ENCODE measurements at places on chromosomes 6 and 20.

DNA sequence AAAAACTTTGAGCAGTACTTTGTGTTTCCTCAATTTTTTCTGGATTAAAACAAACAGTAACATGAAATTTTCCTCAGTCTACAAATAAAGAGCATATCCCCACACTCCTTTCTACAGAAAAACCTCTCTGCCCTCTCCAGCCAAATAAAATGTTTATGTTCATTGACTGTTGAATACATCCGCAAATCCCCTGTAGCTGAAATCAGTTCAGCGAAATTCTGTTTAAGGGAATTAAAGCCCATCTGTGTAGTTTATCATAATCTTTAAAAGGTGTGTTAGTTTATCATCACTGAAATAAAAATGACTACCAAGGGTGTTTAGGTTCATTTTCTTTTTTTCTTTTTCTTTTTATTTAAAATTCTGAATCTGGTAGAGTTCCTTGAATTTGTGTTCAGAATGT is 157.8 kb upstream of the RUNX2 start:
- no peak for DNase-seq

GRCh38 chr20:64151633-64152530 is 12.4 kb upstream of the MYT1 start:
- no peak for DNase-seq

DNA sequence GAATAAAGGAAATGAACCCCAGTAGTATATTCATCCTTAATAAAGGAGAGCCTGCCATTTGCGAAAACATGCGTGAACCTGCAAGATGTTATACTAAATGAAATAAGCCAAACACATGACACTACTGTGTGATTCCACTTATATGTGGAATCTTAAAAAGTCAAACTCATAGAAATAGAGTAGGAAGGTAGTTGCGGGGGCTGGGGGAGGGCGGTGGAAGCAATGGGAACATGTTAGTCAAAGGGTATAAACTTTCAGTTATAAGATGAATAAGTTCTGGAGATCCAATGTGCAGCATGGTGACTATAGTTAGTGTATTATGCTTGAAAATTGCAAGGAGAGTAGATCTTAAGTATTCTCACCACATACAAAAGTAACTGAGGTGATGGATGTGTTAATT is 72.9 kb downstream of the ANKRD6 start:
- DNase-seq, result no peak

GRCh38 chr6:13778028-13778427 is 36.3 kb downstream of the MCUR1 start:
- no peak for DNase-seq

- no peak for DNase-seq
These were observed 219.6 kb downstream of the CD83 start for GRCh38 chr6:14337152-14337551.

GRCh38 chr20:31605902-31606803 is 1.1 kb downstream of the ID1 start:
- no peak for DNase-seq

DNA sequence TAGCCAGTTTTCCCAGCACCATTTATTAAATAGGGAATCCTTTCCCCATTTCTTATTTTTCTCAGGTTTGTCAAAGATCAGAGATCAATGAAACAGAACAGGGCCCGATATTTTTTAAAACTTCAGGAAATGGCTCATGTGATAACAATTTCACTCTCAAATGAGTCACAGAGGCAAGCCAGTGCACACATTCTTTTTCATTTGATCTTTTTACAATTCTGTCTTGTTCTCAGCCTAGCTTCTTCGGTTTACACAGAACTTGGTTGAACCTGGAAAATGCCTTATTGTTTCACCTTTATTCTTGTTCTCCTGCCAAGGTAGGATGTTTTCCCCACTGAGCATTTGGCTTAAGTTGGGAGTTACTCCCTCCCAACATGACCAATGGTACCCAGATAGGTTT is 258.9 kb downstream of the COL12A1 start:
- no peak for DNase-seq

DNA sequence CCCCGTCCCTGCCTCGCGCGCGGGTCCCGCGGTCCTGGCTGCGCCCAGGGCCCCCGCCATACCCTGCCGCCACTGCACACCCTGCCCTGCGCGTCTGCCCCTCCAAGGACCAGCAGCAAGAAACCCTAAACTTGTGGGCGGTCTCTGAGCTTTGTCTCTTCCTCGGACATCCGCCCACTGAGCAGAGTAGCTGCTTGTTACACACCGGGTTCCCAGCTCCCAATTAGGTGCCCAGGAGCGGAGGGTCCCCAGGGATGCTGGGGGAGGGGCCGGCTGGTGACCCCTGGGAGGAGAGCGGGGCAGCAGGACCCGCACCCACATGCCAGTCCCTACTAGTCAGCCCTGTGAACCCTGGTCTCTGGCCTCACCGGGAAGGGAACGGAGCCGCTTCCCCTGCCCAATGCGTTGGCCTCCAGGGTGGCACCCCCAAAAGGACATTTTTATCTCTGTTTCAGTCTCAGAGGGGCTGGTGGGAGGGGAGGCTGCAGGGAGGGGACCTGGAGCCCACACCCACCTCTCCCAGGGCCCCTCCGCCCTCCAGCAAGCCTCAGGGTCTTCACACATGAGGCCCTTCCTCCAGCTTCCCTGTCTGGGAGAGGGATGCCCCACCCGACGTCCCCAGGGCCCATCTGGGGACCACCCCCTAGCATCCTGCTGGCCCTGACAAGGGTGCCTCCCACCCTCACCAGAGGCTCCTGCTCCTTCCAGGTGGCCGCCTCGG is 10.5 kb downstream of the STMN3 start:
- DNase-seq, result no peak

DNA sequence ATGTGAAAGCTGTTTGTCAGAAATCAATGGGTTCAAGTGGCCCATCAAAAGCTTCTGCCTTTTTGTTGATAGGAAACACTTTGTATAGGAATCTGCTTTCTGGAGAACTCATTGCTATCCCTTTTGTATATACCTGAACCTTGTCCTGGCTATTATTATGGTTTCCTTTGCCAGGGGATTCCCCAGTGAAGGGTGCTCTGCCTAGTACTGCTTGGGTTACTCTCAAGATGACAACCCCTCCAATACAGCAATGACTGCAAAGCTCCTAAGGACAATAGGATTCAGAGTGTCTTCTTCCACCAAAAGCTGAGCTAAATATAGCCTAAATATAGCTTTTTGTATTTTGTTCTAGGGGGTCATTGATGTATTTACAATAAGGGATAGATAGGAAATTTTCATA is 54.0 kb upstream of the PTPRK start:
- no peak for DNase-seq

GRCh38 chr20:53255102-53255710 is 283.0 kb downstream of the TSHZ2 start:
- DNase-seq, result no peak

GRCh38 chr6:160333101-160333500 is 15.1 kb upstream of the SLC22A3 start:
- DNase-seq, result no peak

- no peak for DNase-seq
These were observed 161.3 kb upstream of the EYA4 start for GRCh38 chr6:133079901-133080300.

- DNase-seq, result no peak
These were observed 21.7 kb downstream of the TGM6 start for GRCh38 chr20:2402271-2402980.

DNA sequence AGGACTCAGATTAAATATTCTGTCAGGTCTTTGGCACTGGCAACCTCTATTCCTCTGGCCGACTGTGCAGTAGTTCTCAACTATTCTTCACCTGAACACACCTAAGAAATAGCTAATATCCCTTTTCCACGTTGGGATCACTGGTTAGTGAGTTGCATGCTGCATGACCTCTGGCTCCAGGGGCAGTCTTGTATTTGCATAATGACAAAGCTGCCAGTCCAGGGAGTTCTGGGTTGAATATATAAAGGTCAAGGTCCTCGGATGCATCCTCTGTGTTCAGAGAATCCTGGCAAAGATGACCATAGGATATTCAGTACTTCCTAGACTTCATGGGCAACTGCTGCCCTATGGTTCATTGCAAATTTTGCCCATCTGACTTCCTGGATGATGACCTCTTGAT is 131.2 kb downstream of the DNAH8 start:
- DNase-seq, result no peak

DNA sequence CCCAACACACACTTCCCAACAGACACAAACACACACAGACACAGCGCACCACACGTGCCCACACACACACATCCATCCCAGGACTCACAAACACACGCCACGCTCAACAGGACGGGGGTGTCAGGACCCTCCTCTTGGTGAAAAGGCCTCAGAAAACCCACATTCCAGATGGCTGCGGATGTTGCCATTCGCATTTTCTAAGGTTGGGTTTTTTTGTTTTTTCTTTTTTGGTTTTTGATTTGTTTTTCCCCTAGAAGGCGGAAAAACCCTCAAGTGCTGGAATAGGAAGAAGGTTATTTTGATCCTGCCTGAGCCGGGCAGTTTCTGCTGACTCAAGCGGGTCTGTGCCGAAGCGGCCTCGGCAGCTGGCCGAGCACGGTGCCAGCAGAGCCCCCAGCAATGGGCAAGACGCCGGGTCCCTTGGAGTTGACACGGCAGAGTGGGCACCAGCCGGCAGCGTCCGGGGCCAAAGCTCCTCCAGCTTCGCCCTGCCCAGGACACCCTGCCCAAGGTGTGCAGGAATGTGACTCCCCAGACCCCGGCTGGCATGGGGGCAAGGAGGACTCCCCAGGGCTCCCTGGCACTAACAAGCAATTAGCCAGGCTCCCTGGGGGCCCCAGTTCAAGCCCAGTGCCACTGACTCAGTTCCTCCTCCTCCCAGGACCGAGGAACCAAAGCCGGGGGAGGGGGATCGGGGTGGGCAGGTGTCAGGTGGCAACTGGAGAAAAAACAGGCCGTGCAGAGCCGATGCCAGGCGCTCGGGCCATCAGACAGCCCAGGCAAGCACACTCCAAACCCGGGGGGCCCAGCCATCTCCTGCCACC is 40.9 kb upstream of the ZBP1 start:
- no peak for DNase-seq

DNA sequence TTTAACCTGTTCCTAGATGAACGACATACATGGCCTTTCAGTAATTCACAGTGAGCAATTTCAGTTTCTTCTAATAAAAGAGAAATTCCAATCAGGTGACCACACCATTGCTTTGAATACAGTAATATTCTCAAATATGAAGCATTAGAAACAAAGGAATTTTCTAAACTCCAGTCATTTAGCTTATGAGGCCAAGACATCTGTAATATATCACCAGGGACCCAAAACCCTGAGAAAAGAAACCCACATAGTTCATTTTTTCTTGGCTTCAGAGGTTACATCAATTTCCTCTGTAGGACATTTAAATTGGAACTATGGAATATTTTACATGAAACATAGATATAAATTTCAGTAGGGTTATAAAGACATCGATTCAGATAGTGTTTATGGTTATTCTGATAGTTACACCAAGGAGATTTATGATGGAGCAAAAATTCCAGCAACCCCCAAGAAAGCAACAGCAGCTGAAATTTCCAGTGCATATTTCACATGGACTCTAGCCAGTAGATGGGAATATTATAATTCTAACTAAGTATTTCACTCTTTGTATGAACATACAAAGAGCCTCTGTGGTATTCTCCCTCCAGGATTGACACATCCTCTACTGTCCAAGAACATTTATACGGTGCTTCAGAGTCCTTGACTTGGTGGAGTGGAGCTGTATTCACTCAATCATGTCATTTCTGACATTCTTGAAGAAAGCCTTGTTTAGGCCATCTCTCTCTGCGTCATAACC is 82.9 kb downstream of the ADGRG6 start:
- no peak for DNase-seq

GRCh38 chr6:158472447-158472846 is 87.4 kb upstream of the TMEM181 start:
- DNase-seq, result no peak

DNA sequence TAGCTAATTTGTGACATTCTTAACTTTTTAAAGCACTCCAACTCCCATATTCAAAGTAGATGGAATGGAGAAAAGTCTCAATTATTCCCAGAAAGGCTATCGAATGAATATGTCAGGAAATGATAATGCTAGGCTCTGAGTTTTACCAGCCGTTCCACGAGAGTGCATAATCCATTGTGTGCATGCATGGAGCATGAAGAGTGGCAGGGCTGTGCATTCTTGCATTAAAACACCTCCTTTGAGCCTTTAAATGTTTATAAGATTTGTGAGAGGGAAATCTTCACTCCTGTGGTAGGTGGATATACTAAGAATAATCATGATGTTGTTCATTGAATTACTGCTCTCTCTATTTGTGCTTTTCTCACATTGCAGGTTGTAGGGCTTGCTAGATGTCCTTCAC is 178.3 kb downstream of the CARMIL1 start:
- no peak for DNase-seq

- DNase-seq, result no peak
These were observed 23.8 kb downstream of the HLA-DOB start for GRCh38 chr6:32792901-32793435.

- DNase-seq, result no peak
These were observed 125.6 kb upstream of the STXBP5 start for GRCh38 chr6:147078602-147079001.

DNA sequence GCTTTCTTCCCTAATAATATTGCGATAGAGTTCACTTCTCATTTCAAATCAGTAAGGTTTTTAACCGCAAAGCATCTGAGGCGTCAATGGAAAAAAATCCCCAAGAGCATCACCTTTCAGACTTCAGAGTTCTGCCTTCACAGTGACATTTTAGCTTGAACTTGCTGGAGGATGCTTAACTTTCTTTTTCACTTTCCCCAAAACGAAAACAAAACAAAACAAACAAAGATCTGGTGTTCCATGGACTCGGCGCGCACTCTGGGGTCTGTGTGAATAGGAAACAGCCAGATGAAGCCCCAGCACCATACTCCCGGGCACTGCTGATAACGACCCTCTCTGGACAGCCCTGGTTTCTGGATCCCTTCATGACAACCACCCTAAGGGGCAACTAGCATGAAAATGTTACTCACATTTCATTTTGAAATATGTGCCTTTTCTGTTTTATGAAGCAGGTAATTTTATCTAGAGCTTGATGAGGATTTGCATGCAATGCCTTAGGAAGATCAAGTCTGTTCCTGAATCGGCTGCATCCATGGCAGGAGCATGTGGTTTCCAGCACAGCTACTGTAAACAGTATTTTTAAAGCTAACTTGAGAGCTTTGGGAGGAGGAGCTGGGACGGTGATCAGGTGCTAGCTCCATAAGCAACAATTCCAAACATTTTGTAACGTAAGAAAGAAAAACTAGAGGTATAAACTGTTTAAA is 44.5 kb downstream of the RAMACL start:
- DNase-seq, result no peak

- DNase-seq, result no peak
These were observed 262.1 kb downstream of the DLL1 start for GRCh38 chr6:170028629-170029345.

DNA sequence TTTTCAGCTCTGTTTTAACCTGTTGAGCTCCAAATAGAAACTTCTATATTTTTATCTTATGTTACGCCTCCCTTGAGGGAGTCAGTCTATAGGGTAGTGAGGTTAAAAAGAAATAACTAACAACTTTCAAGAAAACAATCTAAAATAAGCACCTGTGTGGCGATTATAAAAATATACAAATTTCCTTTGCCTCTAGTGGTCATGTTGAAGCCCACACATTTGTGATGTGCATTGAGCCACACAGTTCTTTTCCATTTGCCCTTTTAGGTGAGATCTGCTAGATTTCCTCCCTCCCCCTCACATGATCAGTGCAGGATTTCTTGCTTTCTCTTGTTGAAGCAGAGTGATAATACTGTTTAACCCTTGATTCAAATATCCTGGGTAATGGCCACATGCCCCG is 84.2 kb downstream of the MYB start:
- no peak for DNase-seq

GRCh38 chr6:137705160-137706082 is 161.6 kb upstream of the TNFAIP3 start:
- peak; percentile 17 for DNase-seq

GRCh38 chr6:30876039-30876730 is 8.1 kb upstream of the DDR1 start:
- no peak for DNase-seq

Data from NCI-H1436 (cell line).